Mesothelial cell of epicardium (in vitro differentiated cells): ENCODE measurements at places on chromosomes 1 and 21.

GRCh38 chr1:173451981-173452380, 25.2 kb upstream of the PRDX6 start:
- no peak for DNase-seq
- H3K4me3 ChIP-seq: no peak overlapping the region
- H3K4me1 ChIP-seq: no peaks in the 10 kb centered on the region
- no peaks in the 10 kb centered on the region for H3K27me3 ChIP-seq

DNA sequence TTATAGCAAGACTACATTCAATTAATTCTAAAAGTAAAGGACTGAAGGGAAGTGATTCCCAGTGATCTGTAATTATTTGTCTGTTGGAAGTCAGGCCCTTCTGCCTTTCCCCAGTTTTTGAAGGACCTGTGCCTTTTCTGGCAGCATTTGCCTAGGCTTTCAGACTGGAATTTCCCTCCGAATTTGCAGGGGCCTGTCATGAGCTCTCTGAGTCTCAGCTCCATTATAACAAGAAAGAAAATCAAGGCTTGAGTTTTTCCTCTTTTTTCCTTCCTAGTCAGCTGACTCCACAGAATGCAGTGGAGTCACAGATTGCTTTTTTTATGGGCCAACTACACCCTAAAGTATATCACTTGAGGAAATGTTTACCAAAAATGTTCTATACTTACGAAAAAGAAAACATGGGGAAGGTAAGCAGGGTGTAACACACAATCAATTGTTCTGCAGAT, 1.1 kb downstream of the NR5A2 start:
- no peak overlapping the region for H3K27ac ChIP-seq
- DNase-seq: no peak
- no peaks in the 10 kb centered on the region for H3K36me3 ChIP-seq
- H3K4me1 ChIP-seq: peaks cover 4% of the 10 kb centered on the region

- no peak for DNase-seq
- peaks cover 13% of the 10 kb centered on the region for H3K4me1 ChIP-seq
- H3K4me3 ChIP-seq: no peak overlapping the region
Observed at GRCh38 chr1:167110586-167110985, 16.7 kb downstream of the STYXL2 start.

GRCh38 chr1:204663644-204664383, 21.7 kb downstream of the LRRN2 start:
- peaks cover 4% of the 10 kb centered on the region for H3K4me1 ChIP-seq
- H3K36me3 ChIP-seq: no peaks in the 10 kb centered on the region
- H3K27ac ChIP-seq: no peak overlapping the region
- DNase-seq: no peak

DNA sequence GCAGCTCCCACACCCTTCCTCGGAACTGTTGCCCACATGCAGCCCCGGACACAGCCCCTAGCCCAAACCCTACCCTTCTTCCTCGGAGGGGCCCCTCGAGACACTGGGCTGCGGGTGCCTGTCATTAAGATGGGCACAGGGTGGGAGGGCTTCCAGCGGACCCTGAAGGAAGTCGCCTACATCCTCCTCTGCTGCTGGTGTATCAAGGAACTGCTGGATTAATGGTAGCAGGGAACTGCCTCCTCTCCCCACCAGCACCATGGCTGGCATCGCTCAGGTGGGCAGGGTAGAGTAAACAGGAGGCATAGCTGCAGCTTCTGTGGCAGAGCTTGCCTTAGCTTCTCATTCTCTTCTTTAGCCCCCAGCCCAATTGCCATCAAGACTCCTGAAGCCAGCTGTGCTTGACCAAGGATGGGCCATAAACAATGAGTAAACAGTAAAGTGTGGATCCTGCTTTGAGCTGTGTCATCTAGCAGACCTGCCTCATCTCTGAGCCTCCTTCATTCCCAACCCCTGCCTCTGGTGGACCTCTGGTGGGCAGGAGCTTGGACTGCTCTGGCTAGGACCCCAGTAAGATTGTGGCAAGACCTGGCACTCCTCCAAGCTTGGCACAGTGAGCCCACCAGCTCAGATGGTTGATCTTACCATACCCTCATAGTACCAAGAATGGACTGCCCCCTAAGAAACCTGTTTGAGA, at the start of gene LENEP:
TSS of gene LENEP (plus strand) at position 15 of the 697 bp plus-strand sequence. CDS start at position 37, 22 bp downstream.
- peaks cover 6% of the 10 kb centered on the region for H3K4me1 ChIP-seq
- no peak for DNase-seq
